ENCODE measurements at places on chromosomes 13 and 19.

- no peak for DNase-seq
These were observed 141.7 kb upstream of the SERP2 start for GRCh38 chr13:44231786-44232516.

DNA sequence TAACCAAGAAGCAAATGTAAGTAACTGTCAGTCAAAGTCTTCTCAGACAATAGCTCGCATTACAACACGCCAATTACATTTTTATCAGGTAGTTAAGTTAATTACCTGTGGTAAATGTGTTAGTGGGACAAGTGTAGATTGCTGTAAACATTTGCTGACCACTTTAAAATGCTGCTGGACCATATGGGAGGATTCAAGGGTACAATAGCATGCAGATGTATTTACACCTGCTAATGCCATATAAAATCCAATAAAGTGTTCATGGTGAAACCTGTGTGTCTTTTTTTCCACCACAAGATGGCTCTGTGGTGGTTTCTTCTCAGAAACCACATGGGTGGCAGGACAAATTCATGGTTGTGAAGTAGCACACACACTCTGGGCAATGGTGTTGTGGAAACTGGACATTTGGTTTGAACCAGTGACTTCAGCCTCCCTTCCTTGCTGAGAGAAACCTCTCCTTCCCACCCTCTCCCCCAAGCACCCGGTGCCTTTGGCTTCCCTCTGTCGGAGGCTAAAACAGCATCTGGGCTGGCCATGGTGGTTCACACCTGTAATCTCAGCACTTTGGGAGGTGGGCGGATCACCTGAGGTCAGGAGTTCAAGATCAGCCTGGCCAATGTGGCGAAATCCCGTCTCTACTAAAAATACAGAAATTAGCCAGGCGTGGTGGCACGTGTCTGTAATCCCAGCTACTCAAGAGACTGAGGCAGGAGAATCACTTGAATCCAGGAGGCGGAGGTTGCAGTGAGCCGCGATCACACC lies 18.1 kb upstream of the GTF3A start:
- DNase-seq = peak; percentile 40

- DNase-seq = no peak
These were observed 223.0 kb downstream of the DNAJC15 start for GRCh38 chr13:43246382-43246781.

DNA sequence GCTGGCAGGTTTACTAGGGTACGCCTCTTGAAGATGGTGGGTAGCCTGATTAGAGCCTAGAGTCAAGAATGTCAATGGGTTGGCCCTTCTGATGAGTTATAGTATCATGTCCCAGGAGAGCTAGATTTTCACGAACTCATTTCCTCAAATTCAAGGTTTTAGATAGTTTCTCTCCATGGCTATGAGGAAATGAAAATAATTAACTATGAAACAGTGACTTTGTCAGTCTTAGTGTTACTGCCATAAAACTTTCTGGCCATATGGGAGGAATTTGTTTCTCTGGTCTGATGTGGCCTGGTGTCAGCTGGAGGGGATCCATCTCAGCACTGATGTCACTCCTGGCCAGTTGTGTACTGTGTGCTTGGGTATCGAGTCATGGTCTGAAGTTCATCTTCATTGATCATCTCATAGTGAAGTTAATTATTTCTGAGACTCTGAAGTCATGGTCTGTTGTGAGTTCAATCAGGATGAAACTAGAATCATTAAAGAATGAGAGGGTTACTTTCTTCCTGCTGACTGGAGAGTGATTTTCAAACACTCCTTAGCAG lies 49.4 kb upstream of the TNFSF11 start:
- no peak for DNase-seq

GRCh38 chr13:43815204-43815603 lies 28.4 kb upstream of the ENOX1 start:
- no peak for DNase-seq

- DNase-seq = no peak
These were observed 489.7 kb downstream of the RFC3 start for GRCh38 chr13:34307607-34308006.

DNA sequence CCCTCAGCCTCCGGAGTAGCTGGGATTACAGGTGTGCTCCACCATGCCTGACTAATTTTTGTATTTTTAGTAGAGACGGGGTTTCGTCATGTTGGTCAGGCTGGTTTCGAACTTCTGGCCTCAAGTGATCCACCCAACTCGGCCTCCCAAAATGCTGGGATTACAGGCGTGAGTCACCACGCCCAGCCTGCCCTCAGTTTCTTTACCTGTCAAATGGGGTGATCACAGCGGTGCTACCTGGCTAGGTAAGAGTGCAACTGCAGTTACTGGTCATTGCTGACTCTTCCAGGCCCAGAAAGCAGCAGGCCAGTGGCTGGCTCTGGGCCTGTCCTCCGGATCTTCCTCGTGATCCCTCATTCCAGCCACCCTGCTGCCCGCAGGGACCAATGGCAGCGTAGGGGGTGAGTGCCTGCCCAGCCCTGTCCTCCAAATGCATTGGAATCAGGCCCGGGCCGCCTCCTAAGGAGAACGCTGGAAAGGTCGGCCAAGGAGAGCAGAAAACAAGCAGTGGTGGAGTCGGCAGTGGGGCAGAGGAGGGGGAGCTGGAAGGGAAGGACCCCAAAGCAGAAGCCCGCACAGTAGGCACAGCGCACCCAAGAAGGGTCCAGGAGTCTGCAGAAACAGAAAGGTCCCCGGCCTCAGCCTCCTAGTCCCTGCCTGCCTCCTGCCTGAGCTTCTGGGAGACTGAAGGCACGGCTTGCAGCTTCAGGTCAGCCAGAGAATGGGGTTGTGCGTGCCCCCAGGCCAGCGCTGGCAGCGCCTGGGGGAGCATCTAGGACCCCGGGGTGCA lies 1.8 kb upstream of the SLC27A1 start:
- DNase-seq = peak; percentile 72

GRCh38 chr19:41792513-41793413 lies 3.6 kb upstream of the CEACAM3 start:
- DNase-seq = peak; percentile 22

GRCh38 chr19:459724-460511 lies 915 bp downstream of the SHC2 start:
- peak; percentile 28 for DNase-seq

DNA sequence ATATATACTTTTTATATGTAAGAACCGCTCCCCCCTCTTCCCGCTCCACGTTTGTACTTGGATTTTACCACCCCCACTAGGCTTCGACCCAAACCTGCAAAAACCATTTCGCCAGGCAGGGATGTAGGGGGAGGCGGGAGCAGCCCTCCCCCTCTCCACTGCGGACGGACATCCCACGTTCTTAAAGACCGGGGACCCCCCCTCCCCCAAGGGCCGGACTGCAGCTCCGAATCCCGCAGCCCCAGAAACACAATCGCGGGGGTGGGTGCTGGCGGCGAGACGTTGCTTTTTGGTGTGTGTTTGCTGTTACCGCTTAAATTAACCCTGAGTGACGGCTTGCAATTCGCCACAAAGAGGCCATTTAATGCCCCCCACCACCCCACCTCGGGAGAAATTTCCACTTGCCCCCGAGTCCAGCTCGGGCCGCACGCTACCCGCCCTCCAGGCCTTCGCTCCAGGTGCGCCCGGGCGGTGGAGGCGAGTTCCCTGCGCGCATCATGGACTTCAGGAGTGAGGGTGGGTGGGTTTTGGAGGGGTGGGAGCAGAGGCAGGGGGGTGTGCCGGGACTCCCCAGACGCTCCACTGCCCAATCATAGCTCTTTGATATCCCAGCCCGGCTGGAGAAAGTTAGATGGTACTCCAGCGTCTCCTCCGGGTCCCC lies 15.8 kb downstream of the NFIX start:
- no peak for DNase-seq

DNA sequence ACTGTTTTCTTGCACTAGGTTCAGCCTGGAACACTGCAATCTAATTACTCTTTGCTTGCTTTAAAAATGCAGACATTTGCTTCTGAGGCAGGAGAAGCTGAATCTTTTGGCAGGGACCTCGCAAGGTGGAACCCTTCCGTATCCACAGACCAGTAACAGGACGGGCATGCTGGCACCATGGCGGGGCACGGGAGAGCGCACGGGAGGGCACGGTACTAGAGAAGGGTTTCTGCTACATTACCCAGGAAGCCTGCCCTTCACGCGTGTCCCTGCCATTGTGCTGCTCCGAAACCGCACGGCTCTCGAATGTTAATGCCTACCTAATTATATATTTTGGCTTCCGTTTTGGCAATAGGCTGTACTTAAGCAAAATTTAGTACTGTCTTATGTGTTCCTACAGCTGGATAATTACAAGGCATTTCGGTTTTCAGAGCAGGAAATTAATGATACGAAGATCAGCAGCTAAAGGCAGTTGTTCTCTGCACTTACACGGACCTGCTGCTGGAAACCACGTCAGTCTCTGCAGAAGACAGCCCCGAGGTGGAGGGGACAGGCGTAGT lies 430.4 kb downstream of the IRS2 start:
- DNase-seq = no peak

DNA sequence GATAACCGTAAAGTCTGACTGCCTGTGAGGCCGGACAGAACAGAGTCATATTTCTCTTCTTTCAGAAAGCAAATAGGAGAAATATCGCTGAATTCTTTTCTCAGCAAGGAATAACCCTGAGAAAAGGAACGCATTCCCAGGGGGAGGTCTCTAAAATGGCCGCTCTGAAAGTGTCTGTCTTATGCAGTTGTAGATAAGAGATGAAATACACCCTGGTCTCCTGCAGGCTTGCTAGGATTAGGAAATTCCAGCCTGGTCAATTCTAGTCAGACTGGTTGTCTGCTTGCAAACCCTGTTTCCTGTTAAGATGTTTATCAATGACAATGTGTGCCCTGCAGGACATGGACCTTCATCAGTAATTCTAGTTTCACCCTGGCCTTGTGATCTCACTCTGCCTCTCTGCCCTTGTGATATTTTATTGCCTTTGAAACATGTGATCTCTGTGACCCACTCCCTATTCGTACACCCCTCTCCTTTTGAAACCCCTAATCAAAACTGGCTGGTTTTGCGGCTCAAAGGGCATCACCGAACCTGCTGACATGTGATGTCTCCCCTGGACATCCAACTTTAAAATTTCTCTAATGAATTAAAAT lies 934.8 kb upstream of the SPRY2 start:
- DNase-seq = no peak

DNA sequence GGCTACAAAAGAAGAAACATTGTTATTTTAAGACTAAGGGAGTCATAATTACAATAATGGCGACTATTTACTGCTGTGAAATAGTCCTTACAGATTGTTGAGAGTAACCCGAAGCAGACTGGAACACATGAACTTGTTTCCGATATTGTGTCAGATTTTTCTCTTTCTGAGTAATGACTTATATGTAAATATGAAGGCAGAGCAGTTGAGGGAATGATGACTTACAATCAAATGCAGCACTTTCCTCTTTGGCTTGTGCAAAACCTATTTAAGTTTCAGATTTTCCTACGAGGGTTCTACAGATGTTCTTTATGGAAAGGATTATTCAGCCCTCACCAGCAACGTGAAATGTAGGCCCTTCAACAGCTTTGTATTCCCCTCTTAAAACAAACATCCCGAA lies 198.6 kb downstream of the RGCC start:
- DNase-seq = no peak

DNA sequence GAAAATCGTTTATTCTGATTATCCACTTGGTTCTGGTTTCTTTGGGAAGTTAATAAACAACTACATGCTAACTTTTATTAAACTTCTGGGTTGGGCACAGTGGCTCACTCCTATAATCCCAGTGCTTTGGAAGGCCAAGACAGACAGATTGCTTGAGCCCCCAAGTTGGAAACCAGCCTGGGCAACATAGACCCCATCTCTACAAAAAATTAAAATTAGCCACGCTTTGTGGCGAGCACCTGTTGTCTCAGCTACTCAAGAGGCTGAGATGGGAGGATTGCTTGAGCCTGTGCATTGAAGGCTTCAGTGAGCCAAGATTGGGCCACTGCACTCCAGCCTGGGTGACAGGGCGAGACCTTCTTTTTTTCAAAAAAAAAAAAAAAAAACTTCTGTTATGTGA lies 21.7 kb downstream of the GPR180 start:
- DNase-seq = no peak

GRCh38 chr13:35603593-35604285 lies 127.2 kb upstream of the MAB21L1 start:
- no peak for DNase-seq

- DNase-seq = no peak
These were observed 1.5 kb downstream of the TCF3 start for GRCh38 chr19:1650650-1651567.

- no peak for DNase-seq
These were observed 277.8 kb downstream of the FOXO1 start for GRCh38 chr13:40388617-40389016.

DNA sequence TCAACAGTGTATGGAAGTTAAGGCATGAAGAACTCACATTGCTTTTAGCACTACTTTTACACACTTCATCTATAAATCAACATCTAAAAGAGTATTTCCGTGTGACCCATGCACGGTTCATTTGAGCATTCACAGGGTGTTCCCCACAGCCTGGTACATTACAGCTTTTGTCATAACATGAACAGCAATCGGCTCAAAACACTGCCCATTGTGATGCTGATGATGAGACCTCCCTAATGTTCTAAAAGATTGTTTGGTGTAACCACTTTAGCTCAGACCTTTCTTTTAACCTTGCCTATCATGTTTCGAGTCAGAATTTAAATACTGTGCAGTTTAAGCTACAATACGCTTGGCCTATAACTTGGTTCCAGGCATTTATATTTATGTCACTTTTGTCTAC lies 4.1 kb upstream of the KLF5 start:
- DNase-seq = no peak

GRCh38 chr13:44693156-44693764 lies 117.1 kb upstream of the TSC22D1 start:
- no peak for DNase-seq

DNA sequence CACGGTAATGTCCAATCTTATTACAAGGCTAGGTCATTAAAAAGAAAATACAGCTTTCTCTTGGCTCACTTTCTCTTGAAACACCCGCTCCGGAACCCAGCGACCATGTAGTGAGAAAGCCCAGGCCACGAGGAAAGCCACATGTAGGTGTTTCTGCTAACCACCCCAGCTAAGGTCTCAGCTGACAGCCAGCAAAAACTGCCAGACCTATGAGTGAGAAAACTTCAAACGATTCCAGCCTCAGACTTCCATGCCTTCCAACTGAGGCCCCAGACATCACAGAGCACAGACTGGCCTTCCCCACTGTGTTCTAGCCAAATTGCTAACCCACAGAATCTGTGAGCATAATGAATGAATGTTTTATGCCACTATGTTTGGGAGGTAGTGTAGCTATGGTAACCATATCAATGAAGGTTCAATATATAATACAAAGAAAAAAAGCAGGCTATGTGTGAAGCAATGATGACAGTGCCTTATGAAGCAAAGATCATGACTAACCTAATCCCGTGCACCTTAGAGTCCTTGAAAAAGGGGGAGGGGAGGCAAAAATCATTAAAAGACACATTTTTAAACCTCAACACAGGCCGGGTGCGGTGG lies 11.9 kb upstream of the TPTE2 start:
- no peak for DNase-seq
